ENCODE measurements at places on chromosomes 5 and 9.

- DNase-seq = no peak
Observed at GRCh38 chr5:80387063-80387768, 20.6 kb upstream of the ZFYVE16 start.

DNA sequence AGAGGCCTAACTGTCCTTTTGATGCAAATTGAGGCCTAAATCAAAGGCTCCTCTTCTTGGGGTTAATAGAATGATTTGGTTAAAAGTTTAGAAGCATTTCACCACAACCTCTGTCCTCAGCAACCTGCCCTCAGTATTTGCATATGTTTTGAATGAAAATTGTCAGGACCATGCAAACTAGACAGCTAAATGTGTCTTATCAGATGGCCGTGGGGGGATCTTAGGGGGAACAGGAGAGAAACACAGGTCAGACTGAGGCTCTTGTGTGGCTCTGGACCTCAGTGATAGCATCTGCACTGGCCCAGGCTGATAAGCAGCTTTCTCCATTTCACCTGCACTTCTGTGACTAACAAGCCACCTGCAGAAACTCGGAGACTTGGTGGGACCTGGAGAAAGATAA lies 49.0 kb downstream of the FOXI1 start:
- DNase-seq = no peak

DNA sequence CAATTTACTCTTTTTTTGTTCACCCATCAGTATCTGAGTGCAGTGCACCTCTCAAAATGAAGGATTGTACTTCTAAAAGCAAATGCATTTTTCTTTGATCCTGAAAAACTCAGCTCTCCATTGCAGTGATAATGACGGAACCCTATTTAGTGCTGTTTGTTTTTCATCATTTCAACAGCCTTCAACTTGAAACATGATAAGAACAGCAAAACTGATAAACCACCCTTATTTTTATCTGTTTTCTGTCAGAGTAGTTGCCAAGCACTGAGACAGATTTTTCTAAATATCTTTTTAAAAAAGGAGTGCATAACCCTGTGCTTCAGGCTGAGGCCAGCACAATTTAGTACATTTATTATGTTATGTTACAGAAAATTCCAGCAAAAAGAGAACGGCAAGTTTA lies 549.8 kb upstream of the DMAC1 start:
- DNase-seq = no peak

- no peak for DNase-seq
Observed at GRCh38 chr5:40334242-40334635, 345.5 kb upstream of the PTGER4 start.

GRCh38 chr9:125629446-125629845 lies 77.6 kb downstream of the MAPKAP1 start:
- DNase-seq = no peak

- peak; percentile 14 for DNase-seq
Observed at GRCh38 chr9:83219154-83219923, 156.4 kb upstream of the RASEF start.

- DNase-seq = no peak
Observed at GRCh38 chr5:150038547-150038946, 38.0 kb downstream of the HMGXB3 start.

- DNase-seq = no peak
Observed at GRCh38 chr9:68697851-68698250, 7.2 kb upstream of the PIP5K1B start.

DNA sequence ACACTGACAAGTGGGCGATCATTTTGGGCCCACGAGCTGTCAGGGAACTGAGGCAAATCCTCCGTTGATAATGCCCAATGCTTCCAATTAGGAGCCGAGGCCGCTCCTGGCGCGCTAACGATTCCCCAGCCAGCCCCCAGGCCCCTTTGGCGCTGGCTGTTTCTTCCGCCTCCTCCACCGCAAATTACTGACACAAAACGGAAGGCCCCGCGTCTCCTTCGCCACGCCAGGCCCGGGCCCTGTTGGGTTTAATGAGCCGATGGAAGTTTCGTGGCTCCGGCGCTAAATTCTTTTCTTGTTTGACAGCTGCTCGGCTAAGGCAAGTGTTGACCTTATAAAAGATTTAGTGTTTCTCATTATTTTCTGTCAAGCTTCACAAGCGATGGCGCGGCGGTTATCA lies 25.7 kb upstream of the BARHL1 start:
- no peak for DNase-seq

DNA sequence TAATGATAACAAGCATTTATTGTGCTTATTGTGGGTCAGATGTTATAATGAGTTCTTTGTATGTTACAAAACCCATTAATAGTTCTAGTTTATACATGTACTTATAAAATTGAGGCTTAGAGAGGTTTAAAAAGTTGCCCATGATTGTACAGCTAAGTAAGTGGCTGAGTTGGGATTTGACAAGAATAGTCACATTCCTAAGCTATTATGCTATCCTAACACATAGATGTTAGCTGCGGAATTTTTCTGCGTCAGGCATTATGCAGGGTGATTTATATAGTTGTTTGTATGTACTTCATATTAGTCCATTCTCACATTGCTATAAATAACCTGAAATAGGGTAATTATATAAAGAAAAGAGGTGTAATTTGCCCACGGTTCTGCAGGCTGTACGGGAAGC lies 12.5 kb downstream of the COMMD10 start:
- DNase-seq = no peak

DNA sequence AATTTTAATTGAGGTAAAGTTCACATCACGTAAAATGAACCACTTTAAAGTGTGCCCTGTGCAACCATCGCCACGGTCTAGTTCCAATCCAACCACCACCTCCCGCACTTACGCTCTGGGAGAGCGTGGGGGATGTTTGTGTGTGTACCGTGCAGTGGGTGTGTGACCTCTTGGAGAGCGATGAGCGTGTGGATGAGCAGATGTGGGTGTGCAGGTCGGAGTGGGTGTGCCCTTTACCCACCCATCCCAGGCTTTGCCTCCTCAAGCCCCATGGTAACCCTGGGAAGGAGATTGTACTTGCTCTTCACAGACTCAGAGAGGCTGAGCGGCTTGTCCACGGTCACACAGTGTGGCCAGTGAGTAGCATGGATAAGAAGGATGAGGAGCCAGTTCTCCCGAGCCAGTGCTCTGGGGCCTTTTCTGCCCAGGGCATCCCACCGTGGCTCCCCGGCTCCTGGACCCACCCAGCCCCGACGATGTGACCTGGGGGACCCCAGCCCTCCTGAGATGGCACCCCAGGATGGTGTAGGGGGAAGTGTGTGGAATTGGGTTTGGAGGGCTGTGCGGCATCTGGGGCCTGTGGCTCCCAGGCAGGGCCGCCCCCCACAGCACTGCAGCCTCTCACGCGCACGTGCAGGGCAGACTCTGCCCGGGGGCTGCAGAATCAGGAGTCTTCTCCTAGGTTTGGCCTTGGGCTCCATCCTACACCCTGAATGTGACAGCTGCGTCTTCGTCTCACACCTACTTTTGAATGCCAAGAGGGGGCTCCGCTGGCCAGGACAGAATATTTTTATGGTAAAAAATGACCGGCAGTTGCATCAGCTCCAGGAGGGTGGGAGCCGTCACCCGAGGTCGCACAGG lies 13.6 kb downstream of the LHX3 start:
- DNase-seq = no peak

All from CD4-positive, alpha-beta T cell treated with Interferon alpha-2 for 1 hour (primary cell).